ENCODE measurements at places on chromosomes 16 and 17.

- DNase-seq, result no peak
Measured at GRCh38 chr17:55757659-55758058, 6.8 kb downstream of the PCTP start.

GRCh38 chr17:21213638-21214014 lies 335 bp downstream of the TMEM11 start:
- DNase-seq, result peak; percentile 16

GRCh38 chr17:49454050-49454449 lies 39.4 kb upstream of the PHB1 start:
- DNase-seq, result no peak

GRCh38 chr17:14296166-14296910 lies 4.5 kb upstream of the HS3ST3B1 start:
- DNase-seq, result no peak

DNA sequence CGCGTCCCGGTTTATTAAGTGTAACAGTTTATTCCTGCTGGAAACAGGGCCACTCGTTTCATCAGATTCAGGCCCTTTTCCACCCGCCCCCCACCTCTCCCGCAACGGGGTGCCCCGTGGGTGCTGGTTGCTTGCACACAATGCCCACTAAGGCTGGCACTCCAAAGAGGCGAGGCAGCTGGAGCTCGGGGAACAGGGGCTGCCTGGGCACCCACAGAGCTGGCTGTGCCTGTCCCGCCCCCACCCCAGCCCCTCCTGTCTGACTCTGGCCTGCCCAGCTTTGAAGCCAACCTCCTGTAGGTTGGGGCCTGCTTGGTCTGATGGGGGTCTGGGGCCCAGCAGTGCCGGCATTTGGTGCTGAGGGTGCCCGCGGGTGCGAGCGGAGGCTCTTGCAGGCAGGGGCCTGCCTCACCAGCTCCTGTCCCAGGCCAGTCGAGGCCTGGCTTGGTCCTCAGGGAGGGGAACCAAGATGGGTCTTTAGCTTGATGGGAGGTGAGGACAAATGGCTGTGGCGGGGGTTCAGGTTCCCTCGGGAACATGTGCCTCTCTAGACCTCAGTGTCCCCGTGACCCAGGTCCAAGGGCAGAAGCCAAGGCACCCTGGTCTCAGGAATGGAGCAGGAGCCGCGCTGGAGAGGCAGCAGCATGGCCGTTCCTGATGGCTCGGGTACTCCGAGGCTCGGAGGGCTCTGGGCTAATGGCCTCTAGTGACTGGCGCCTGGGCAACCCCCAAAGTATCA lies 20.1 kb downstream of the MYBBP1A start:
- DNase-seq, result no peak

DNA sequence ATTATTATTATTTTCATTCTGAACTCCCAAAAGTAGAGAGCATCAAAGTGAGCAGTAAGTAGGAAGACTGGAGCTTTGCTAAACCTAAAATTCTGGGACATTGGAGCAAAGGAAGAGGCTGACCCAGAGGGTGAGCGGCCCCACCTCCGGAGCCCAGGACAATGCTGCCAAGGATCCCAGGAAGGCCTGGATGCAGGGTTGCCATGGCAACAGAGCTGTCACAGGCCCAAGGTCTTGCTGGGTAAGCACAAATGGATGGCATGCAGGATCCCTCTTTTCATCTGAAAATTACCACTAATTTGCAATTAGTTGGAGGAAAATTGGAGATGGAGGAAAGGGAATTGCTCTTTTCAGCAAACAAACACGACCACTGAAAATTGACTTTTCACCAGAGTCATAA lies 457.9 kb upstream of the CDH5 start:
- no peak for DNase-seq

DNA sequence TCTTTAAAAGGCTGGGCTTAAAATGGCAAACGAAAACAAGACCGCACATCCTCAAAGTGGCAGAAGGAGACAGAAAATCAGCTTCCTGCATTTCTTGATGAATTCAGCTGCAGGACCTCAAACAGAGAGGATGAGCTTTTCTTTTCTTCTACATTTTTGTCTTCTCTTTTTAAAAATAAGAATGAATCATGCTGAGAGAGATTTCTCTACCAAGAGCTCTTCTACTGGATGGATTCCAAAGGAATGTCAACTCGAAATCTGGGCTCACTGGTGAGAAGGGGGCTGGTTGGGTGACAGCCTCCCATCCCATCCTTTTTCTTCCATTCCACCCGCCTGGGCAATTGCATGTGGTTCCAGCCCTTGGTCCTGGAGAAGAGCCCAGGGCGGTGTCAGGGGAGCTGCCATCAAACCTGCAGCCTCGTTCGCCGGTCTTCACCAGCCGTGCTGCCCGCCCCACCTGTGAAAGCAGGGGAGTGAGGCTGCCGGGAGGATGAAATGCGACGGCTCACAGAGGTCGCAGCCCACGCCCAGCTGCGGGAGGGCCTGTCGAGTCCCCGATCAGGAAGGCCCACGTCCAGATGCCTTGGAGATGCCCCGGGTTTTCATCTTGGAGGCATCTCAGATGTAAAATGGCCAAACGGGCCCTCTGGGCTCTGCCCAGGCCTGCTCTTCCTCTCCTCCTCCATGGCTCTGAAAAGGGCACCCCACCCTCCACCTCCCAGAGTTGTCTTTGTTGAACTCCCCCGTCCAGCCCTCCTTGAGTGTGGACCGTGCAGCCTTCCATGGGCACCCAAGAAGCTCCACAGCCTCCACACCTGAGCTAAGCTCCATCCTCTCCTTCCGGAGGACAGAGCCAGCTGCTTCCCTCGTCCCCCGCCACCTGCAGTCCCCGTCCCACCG lies 121.9 kb downstream of the FOXL1 start:
- no peak for DNase-seq

DNA sequence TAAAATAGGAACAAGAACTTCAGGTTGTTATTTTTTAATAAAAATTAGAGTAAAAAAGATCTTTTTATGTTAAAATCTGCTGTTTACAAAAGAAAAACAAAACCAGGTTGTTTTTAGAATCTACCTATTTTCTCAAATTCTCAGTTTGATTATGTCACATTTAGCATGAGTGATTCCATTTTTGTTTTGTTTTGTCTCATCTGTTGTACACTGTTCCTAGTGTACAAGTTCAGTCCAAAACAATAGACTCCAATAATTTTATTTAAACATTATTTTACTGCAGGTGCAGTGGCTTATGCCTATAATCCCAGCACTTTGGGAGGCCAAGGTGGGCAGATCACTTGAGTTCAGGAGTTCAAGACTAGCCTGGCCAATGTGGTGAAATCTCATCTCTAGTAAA lies 2142.7 kb downstream of the TP53TG3F start:
- DNase-seq, result no peak

DNA sequence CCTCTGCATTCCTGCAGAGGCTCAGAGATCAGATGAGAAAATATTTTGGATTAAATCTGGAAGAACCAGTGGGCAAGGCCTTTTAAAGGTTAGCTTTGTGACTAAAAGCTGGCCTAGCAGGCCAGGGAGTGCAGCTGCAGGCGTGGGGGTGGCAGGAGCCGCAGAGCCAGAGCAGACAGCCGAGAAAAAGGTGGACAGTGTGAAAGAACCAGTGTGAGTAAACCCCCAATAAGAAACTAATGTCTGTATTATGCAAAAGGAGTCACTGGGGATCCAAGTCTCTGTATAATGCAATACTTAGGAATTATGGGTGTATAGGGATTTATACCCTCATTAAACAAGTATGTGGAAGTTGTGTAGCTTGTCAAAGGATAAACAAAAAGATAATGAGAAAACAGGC lies 21.4 kb upstream of the SPACA3 start:
- no peak for DNase-seq
